NCI-H187 treated with DMSO at 0.1 percent for 48 hours (cell line): ENCODE measurements at places on chromosomes 7 and 10.

- DNase-seq = no peak
Observed at GRCh38 chr7:54995610-54996363, 23.0 kb upstream of the EGFR start.

- no peak for DNase-seq
Observed at GRCh38 chr10:44946205-44946604, 13.4 kb upstream of the RASSF4 start.

DNA sequence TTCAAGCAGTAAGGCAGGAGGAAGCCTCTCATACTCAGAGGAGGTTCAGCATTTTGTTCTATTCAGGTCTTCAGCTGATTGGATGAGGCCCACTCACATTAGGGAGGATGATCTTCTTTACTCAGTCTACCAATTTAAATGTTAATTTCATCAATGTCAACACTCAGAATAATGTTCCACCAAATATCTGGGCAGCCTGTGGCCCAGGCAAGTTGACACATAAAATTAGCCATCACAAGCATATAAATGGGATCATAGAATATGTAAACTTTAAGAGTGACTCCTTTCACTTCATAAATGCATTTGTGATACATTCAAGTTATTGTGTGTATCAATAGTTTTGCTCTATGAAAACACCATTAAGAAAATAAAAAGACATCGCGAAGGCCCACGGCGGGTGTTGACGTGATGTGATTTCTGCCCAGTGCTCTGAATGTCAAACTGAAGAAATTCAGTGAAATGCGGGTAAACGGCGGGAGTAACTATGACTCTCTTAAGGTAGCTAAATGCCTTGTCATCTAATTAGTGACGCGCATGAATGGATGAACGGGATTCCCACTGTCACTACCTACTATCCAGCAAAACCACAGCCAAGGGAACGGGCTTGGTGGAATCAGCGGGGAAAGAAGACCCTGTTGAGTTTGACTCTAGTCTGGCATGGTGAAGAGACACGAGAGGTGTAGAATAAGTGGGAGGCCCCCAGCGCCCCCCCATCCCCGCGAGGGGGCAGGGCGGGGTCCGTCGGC, 536.1 kb upstream of the AUTS2 start:
- DNase-seq = no peak

DNA sequence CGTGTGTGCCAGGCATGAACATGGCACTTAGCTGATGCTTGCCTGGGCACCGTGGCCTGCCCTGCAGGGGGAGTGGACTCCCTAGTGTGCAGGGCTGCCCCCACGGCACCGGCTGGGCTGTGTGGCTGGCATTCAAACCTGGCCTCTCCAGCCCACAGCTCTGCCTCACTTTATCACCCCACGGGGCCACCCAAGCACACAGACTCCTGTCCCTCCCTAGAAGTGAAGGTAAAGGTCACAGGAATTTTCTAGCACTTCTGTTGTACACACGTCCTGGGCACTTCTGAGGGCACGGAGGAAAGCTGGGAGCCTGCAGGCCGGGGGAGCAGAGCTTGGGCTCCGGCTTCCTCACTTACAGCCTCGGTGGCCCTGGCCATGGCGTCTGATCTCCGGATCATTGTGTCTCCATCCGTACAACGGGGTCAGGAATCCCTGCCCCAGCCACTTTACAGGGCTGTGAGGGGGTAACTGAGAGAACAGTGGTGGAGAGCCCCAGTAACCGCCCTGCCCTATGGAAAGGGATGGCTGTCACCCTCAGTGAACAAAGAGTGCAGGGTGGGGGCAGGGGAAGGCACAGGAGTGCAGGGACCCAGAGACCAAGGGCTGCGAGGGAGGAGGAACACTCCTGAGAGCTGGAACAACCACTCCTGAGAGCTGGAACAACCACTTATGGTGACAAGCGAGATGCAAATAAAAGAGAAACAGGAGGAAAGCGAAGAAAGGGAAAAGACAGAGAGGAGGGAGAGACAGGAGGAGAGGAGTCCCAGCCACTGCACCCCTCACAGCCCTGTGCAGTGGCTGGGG, 3.9 kb upstream of the PYROXD2 start:
- DNase-seq = no peak

DNA sequence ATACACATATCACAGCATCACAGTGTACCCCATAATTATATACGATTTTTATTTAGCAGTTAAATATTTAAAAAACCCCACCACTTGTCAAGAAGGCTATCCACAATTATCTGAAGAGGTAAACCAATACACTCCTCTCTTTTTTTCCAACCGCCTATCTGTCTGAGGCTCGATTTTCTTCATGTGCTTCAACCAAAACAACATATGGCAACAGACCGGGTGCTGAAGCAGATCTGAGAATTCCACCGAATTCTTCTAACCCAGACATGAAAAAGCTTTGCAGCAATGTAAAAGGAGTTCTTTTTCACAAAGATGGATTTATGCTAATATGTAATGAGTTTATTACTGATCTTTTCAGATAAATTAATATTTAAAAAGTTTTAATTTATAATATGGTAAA, 132.4 kb upstream of the RHEB start:
- peak; percentile 49 for DNase-seq

DNA sequence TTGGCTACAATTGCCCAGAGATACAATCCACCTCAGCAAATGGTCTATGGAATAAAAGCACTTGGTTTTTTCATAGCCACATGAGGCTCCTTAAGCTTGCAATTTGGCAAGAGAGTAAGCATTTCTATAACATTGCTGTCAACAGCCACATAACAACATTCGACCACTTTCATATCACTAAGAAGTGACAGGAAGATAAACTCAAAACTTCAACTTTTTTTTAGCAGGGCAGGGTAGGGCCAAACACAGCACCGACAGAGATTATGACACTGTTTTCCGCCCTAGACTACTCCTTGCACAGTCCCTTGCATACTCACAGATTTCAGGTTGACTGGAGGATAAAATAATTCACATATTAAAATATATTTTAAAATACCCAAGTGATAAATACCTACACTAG, 185.4 kb downstream of the JAZF1 start:
- no peak for DNase-seq

- DNase-seq = no peak
Observed at GRCh38 chr7:30462179-30462578, 16.4 kb downstream of the NOD1 start.

DNA sequence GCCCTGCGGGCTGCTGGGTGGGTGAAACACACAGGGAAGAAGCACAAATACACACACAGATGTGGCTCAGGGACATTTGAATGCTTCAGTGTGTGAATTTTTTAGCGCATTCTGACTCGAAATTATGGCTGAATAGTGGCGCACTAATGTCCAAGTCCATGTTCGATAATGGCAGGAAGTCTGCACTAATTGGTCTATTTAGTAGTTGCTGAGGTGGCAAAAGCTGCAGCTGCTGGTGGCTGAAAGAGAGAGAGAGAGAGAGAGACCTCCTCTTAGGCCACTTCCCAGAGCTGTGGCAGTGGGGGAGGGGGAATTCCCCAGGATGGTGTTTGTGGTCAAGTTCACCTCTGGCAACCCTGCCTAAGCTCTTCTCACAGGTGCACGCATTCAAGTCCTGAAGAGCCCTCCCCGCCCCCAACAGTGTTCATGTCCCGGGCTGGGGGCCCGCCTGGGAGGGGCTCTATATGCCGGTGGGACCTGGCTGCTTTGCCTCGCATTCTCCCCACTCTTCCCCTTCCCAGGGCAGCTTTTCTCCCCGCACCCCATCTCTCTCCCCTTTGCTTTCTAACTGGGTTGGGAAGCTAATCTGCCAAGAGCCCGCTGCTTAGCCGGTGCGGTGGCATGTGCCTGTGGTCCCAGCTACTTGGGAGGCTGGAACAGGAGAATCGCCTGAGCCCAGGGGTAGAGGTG, 6.0 kb upstream of the MNX1 start:
- no peak for DNase-seq

GRCh38 chr10:61901829-61902444, 438 bp downstream of the ARID5B start:
- DNase-seq = no peak
